ENCODE measurements at places on chromosomes 12 and 14.

- no peak for DNase-seq
Observed at GRCh38 chr12:67382241-67382871, 113.2 kb downstream of the CAND1 start.

DNA sequence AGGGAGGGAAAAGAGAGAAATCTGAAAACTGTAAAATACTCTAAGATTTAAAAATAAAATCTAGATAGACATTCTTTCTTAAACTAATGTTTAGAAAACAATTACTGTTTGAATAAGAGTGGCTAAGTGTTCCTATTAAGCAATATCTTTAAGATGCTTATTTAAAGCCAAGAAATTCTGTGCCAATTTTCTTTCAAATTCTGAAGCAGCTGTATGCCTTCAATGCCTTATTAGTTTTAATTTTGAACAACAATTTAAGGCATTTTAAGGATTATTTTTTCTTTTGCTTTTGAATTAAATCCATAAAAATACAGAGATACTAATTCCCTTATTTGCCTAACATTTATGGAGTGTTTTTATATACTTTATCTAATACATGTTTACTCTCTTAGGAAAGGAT, 50.3 kb upstream of the KITLG start:
- DNase-seq, result no peak

DNA sequence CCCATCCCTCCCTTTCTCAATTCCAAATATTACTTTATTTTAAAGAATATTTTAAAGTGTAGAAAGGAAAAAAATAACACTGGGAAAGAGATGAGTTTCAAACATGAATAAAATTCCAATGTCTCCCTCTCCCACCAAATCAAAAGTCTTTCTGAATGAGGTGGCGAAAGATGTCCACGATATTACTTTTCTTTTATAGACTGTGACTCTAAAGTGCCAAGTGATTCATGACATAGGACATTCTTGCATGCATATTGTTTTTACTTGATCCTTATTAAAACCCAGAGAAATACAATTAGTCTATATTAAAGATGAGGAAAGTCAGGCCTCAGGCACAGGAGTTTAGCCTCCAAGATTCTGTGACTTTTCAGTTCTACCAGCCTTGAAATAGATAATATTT, 16.0 kb upstream of the LUM start:
- no peak for DNase-seq

DNA sequence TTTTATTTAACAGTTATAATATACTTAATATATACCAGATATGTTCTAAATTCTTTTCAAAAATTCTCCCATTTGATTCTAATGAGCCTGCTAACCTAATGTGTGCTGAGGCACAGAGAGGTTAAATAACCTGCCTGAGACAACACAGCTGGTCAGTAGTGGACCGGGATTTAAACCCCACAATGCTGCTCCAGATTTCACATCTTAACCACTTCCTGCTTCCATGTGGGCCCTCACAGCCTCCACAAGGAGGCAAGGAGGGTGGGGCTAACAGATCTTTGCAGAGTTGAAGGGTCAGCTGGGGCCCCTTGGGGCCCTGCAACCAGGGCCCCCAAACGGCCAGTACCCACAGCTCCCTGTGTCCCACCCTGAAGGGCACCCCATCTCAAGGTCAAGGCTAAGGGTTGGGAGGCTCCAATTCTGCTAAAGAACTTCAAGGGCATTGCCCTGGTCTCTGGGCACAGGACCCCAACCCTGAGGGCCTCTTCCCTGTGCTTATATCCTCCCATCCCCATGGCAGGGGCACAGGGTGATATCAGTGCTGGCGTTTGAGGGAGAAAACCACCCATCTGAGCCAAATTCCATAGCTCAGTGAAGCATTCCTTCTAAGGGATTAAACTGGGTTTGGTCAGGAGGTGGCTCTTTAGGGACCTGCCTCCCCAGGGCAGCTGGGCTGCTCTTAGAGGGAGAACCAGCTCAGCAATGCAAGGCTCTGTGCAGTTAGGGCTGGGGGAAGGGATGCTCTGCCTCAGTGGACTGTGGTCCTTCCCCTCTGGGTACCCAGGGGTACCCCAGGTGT, 2.2 kb downstream of the KRT80 start:
- DNase-seq, result no peak

- no peak for DNase-seq
Observed at GRCh38 chr12:26749781-26750180, 83.2 kb downstream of the ITPR2 start.

GRCh38 chr12:93042283-93042682, 113.2 kb upstream of the EEA1 start:
- DNase-seq, result no peak

DNA sequence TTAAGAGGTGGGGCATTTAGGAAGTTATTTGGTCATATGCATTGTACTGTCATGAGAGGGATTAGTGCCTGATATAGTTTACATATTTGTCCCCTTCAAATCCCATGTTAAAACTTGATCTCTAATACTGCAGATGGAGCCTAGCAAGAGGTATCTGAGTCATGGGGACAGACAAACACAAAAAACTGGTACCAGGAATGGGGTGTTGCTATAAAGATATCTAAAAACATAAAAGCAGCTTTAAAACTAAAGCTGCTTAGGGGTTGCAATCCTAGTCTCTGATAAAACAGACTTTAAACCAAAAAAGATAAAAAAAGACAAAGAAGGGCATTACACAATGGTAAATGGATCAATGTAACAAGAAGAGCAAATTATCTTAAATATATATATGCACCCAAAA, 11.6 kb downstream of the CRY1 start:
- no peak for DNase-seq

DNA sequence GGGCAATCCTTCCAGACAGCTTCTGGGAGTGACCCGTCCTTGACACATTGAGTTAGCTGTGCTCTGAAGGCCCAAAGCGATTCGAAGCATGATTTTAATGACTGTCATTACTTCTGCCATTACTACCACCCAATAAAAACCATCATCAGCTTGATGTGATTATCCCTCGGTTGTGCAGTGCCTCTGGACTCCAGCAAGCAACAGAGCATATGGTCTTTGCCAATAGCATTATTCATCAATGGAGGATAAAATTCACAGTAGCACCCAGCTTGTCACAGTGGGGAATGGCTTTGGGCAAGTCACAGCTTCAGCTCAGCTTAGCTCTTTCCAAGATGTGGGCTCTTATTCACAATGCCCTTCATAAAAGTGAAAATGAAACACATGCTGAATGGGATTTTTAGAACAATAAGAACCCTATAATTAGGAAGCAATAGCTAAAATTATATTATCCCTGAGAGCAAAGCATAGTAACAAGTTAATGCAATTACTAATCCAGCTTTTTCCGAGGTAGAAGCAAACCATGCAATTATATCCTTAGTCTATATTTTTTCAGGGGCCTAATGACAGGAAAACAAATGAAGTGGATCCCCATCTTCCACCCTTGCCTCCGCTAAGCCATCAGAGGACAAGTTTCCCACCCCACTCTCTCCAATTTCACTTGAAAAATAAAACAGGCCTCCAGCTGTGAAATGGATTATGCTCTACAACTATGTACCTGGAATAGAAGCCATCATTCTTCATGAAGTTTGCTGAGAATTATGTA, 163.0 kb upstream of the EEA1 start:
- DNase-seq, result no peak

- DNase-seq, result no peak
Observed at GRCh38 chr14:33859306-33859705, 91.6 kb downstream of the EGLN3 start.

DNA sequence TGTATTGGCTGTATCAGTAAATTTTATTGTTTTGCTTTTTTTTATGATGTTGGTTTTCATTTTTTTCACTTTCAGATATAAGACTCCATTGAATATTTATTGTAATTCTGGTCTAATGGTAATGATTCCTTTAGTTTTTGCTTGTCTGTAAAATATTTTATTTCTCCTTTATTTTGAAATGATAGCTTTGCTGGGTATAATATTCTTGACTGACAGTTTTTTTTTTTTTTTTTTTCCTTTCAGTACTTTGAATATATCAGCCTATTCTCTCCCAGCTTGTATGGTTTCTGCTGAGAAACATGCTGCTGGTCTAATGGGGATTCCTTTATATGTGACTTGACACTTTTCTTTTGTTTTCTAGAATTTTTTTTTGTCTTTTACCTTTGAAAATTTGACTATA, 195.1 kb upstream of the SLC38A2 start:
- no peak for DNase-seq

GRCh38 chr12:108321688-108322087, 17.4 kb downstream of the CMKLR1 start:
- DNase-seq, result no peak

DNA sequence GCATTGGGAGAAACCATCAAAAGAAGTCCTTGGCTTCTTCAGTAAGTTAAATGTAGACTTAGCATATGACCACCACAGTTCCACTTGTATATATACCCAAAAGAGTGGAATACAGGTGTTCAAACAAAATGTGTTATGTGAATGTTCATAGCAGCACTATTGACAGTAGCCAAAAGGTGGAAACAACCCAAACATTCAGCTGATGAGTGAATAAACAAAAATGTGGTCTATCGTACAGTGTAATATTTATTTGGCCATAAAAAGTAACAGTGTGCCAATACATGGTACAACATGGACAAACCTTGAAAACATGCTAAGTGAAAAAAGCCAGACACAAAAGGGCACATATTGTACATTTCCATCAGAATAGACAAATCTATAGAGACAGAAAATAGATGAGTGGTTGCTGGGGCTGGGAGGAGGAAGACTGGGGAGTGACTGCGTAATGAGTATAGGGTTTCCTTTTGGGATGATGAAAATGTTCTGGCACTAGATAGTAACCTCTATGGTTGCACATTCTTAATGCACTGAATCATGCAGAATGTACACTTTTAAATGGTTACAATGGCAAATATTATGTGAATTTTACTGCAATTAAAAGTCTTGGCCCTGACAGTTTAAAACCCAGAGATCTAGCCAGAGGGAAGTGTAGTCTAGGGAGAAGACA, 5.5 kb downstream of the ERP29 start:
- no peak for DNase-seq

DNA sequence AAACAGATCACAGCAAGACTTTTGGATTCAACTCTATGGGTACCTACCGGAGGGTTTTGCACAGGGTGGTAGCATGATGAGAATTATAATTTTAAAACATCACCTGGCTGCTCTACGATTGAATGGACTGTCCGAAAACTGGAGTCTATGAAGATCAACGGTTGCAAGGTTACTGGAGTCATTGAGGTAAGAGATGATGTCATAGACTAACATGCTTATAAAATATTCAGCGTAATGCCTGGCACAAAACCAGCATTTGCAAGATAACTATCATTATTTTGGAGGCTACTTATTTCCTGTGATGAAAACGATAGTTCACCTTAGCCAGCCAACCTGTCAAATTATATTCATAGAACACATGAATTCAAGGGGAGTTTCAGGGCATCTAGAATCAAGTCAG, 580.6 kb upstream of the TBX3 start:
- no peak for DNase-seq

DNA sequence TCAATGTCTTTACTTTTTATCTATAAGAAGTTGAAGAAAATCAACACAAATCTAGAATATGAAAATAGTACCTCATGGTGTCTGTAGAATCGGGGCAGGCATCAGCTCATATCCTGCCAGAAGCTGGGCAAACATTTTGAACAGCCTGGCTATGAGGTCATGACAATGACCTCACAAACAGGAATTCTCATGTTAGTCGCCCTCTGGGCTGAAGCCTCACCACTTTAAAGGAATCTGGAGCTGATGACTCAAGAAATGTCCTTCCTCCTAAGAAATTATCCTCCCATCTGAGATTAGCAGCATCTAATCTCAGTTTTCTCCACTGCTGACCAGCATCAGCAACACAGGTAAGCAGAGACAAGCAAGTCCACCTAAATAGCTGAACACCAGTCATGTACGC, 27.1 kb downstream of the CLIP1 start:
- DNase-seq, result no peak

DNA sequence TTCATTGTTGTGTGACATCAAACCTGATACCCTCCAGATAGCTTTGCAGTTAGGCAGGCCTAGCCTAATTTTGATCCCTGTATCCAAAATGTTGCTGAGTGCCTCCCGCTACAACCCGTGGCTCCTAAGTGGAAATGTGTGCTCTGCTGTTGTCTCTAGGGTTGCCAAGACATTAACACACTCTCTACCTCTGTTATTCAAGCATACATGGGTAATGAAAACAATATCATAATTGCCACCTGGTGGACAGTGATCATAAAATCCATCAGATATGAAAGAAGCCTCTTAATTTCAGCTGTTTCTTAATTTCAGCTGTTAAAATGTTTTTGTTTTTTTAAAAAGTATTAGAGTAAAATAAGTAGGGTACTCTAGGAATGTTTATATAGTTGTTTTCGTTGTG, 93.5 kb downstream of the PLEKHA5 start:
- DNase-seq, result no peak

GRCh38 chr12:96053476-96054243, 18.3 kb upstream of the LTA4H start:
- DNase-seq, result no peak

- peak; percentile 3 for DNase-seq
Observed at GRCh38 chr14:20460458-20461224, 593 bp downstream of the PIP4P1 start.

DNA sequence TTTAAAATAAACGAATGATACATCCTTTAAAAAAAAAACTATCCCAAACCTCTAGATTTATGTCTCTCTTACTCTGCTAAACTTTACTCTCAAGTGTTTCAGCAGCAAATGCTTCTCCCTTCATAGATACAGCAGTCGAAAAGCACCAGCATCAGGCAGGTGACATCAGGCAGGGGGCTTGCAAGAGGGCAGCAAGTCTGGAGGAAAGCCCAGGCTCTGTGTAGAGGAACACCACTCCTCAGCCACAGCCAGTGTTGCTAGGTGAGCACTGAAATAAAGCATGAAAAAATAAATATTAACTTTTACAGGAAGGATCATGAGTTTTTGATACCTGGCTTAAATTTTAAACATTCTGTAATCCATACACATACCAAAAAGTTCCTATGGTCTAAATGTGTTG, 419.4 kb downstream of the GALC start:
- DNase-seq, result no peak

GRCh38 chr12:64457032-64457431, 5.1 kb downstream of the TBK1 start:
- DNase-seq, result no peak

GRCh38 chr12:7146228-7146627, 16.1 kb downstream of the CLSTN3 start:
- no peak for DNase-seq

DNA sequence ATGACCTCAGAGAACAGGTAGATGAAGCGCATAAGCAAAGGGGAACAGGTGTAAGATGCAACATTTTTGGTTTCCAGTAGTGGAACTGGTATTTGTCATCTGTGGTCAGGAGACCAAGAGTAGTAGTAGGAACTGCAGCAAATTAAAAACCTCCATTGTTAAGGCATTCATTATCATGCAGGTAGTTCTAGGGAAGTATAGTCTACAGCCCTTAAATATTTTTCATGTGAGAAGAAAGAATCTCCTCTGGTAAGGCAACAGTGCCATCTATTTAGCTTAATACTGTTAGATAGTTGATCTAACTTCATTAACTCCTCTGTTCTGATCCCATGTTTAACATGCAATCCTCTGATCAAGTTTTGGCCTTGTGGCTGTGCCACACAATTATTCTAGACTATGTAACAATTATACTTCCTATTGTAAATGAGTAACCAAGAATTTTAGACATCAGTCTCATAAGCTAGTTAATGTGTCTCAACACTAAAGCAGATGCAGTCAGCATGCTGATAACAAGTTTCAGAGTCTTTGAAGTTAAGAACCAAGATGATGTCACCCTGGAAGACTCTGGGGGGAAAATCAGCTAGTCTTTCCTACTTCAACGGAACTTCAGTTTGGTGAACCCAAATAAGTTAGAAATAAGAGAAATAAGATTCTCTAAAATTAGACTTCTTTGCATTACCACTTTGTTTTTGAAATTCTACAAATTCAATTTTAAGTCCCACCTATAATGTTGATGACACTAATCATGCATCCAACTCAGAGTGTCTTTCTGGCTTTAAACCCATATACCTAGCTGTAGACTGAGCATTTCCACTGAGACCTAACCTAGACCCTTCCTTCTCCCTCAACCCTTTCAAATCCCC, 70.9 kb downstream of the STXBP6 start:
- no peak for DNase-seq

Data from spinal cord (tissue), 10 donors.